Progenitor cell of endocrine pancreas (in vitro differentiated cells): ENCODE measurements at places on chromosomes 2 and 18. TPM values are rescaled to one million over a fixed set of nuclear protein-coding genes. Genes with fewer than 3 reads are reported as not detected.

- DNase-seq = no peak
Measured at GRCh38 chr2:136407117-136407951, 289.4 kb upstream of the CXCR4 start.

Gene EDAR
- total RNA-seq = 0.24 and 0.69 TPM in 2 replicates

GRCh38 chr2:17299891-17300540, 218.2 kb downstream of the RAD51AP2 start:
- no peak for DNase-seq

DNA sequence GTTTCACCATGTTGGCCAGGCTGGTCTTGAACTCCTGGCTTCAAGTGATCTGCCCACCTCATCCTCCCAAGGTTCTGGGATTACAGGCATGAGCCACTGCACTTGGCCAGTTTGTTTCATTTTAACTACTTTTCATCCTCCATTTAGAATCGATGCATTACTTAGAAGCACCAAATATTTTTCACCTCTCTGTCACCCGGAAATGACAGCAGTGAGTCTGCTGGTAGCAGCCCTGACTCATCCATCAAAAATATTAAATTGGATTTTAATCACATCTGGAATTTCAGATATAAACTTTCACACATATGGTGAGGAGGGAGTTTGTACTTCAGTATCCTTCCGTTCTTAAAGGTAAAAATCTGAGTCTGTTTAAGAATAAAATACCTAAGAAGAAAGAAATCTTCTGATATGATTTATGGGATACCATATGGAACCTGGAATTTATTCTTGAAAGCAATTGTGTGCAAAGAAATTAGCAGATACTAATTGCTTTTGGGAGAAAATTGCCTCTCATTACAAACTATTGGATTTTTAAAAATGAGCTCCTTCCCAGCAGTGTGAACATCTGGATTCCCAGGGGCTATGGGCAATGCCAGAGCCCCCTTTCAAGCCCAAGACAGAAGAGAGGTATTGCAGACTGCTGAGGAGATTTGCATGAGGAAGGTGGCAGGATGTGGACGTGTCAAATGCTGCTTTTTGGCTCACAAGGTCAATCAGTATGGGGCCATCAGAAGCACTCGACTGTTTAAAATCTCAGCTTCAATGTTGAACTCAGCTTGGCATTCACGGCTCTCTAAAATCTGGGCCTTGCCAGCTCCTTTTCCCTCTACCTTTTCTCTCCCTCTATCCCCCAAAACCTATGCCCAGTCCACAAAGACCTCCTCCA, 279.5 kb upstream of the SIX2 start:
- DNase-seq = no peak
